ENCODE measurements at places on chromosomes 6 and 20.

GRCh38 chr6:42352856-42353564 is 98.7 kb downstream of the TRERF1 start:
- DNase-seq, result no peak

- DNase-seq, result no peak
Observed at GRCh38 chr6:136873748-136874147, 48.4 kb upstream of the SLC35D3 start.

- DNase-seq, result no peak
Observed at GRCh38 chr6:21023210-21023609, 489.0 kb downstream of the CDKAL1 start.

GRCh38 chr20:53873230-53873604 is 197.2 kb downstream of the BCAS1 start:
- DNase-seq, result no peak

GRCh38 chr6:63897459-63897858 is 261.9 kb downstream of the PHF3 start:
- DNase-seq, result no peak

GRCh38 chr6:166031275-166031674 is 136.4 kb downstream of the TBXT start:
- DNase-seq, result no peak

- no peak for DNase-seq
Observed at GRCh38 chr6:104227508-104227907, 632.2 kb downstream of the HACE1 start.

- DNase-seq, result peak; percentile 8
Observed at GRCh38 chr6:87483929-87484328, 11.2 kb downstream of the SLC35A1 start.

DNA sequence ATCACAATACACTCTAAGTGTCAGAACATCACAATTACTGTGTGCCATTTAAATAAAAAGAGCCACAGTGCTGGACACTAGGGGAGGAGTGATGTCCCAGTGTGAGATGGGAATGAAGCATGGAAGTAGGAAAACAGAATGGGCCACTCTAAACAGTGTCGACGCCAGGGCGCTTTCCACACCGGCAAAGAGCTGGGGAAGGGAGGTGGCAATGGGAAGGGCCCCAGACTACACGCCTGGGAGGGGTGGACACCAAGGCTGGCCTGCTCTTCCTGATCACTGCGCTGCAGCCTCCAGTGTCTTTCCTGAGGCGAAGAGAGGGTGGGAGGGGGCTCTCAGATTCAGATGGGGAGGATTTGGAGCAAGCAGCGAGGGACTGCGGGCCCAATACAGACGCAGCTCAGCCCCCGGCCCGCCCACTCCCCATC is 75.9 kb downstream of the ERMARD start:
- no peak for DNase-seq

DNA sequence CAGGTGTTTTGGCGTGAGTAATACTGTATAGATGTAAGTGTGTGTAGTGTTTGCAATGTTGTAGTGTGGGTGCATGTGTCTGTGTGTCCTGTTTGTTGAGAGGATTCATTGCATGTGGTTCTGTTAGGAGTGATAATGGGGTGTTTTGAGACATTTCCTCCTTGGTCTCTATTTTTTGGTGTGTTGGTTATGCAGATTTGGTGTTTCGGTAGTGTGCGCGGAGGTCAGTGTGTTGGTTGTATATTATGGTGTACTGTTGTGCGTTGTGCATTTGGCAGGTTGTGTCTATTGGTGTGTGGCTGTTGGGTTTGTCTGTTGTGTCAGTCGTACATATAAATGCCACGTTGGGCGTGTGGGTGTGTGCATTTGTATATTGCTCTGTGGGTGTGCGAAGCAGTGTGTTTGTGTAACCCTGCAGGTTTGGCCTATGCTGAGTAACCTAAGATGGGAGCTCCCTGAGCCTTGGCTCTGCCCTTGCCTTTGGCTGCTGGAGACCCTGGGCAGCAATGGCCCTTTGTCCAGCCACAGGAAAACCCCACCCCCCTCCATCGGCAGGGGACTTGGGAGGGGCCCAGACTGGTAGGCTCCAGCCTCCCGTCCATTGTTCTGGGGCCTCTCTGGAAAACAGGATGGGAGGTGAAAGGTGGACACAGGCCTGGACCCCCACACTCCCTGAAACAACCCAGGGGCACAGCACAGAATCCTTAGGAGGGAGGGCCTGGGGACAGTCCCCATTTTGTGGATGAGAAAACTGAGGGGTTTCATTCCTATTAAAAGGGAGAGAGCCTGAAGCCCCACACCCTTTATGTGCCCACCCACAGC is 10.3 kb upstream of the ID1 start:
- DNase-seq, result no peak
